Forelimb muscle (tissue), 1 donor: ENCODE measurements at places on chromosomes 16 and 17.

- no peak for DNase-seq
These were observed 6.7 kb downstream of the GIP start for GRCh38 chr17:48961516-48962233.

GRCh38 chr17:50905460-50905803 is 39.3 kb upstream of the TOB1 start:
- no peak for DNase-seq

GRCh38 chr16:68993456-68993855 is 112.0 kb upstream of the HAS3 start:
- DNase-seq, result no peak

DNA sequence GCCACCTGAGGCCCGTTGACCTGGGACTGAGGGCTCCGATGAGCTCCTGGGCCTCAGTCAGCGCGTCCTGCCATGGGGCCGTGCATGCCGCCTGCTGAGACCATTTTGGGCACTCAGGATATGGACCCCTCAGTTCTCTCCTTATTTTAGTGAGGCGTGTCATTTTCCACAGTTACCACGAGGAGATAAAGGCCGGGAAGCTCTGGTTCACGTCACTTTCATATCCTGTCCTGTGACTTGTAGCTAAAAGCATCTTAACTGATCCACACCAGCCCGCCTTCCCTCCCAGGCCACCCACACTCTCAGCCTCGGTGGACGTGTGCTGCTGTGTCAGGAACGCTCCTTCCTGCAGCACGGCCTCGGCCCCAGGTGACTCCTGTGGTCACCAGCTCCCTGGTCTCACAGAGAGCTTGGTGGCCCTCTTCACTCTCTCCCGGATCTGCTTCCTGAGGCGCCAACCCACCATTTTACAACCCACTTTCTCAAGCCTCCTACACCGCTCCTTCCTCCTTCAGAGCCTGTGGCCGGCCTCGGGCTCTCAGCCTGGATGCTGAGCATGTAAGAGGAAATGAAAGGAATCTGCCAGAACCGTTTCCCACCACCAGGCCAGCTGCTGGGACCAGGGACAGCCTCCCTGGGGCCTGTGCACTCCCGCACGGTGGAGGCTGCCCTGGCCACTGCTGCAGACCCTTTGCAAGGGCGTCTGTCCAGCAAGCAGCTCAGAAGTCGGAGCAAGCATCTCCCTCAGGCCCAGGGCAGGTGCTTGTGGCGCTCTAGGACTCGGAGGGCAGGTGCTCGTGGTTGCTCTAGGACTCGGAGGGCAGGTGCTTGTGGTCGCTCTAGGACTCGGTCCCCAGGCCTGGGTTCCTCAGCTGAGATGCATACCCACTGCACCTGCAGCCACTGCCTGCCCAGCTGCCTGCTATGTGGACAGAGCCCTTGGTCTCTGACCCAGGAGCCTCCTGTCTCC is 23.9 kb upstream of the FASN start:
- no peak for DNase-seq

- no peak for DNase-seq
These were observed at the start of gene PYCARD for GRCh38 chr16:31202414-31203375. Gene PYCARD, minus strand, starts transcription at chr16:31202760. Its CDS starts 70 bp downstream, at chr16:31202690.
